ENCODE measurements at places on chromosomes 16 and 17.

GRCh38 chr17:58277802-58278595 lies 2.7 kb downstream of the MPO start:
- DNase-seq: no peak

DNA sequence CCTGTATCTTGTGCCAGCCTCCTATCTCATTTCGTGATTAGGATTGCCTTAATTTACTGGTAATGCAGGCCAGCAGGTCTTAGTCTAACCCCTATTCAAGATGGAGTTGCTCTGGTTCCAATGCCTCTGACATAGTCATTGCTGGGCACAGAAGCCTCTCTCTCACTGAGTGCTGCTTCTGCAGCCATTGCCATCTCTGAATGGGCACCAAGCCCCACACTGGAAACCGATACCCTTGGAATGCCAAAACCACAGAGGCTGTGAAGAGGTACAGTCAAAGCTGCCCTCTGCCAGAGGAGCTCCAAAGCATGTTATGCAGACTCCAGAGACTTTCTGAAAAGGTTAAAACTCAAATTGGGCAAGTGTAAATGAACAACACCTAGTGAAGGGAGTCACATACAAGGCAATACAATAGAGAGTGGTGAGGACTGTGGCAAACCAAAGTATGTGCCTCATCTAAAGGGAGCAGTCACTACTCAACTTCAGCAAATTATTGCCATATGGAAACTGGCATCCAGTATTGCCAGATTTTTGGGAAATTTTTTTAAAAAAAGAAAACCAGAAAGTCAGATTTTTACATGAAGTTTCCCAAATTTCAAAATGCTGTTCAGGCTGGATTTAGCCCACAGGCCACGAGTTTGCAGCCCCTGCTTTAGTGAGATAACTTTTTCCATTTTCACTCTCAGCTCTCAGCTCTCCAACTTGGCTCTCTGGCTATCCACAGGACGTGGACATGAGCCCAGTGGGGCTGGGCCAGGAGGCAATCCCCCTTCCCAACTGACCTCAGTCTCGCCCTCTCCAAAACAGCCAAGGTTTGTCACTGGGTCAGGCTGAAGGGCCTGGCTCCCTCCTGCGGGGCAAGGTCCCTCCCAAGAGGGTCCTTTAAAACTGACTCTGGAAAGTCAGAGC lies 2.1 kb upstream of the MMP2 start:
- DNase-seq: no peak

DNA sequence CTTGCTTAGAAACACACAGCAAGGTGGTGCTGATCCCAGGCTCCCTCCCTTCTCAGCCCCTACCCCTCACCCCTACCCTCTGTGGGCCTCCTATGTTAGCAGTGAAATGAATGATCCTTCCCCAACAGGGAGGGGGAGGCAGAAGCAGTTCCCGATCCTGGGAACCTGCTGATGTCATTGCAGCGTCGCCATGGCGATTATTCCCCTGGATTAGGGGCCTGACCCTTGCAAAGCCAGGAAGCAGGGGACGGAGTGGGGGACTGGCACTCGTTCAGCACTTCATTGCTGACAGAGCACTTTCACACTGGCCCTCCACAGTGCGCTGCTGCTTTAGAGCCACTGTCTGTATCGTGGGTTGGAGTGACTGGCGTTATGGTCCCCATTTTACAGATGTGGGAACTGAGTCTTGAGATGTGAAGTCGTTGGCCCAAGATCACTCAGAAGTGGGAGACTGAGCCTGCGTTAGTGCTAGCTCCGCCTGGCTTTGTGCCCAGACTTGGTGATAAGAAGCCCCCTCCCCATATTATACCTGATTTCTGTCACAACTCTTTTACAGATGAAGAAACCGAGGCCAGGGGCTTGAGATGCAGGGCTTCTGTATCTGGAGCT lies 26.6 kb downstream of the LASP1 start:
- no peak for DNase-seq

DNA sequence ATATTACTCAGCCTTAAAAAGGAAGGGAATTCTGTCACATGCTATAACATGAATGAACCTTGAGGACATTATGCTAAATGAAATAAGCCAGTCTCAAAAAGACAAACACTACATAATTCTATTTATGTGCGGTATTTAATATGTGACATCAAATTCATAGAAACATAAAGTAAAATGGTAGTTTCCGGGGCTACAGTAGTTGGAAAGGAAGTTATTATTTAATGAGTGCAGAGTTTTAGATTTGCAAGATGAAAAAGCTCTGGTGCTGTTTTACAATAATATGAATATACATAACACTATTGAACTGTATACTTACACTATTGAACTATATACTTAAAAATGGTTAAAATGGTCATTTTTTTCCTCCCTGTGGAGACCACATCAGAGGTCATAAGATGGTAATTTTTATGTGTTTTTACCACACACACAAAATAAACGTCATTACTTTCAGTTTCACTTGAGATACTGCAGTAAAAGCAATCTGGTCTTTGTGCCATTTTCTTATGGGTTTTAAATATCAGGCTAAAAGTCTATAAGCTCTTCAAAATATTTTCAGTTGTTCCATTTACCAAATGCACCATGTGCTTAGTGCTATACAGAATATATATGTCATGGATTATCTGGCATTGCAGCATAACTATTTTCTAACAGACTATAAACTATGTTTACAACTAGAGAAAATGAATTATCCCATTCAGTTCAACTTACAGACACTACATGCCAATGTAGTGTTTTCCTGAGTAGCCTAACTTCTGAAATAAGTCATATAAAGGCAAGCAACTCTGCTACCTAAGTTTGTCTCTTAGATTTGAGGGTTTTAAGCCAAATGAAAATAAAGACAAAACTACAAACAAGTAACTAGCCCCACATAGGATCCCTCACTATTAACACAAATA lies 90.9 kb downstream of the SPAG9 start:
- no peak for DNase-seq

DNA sequence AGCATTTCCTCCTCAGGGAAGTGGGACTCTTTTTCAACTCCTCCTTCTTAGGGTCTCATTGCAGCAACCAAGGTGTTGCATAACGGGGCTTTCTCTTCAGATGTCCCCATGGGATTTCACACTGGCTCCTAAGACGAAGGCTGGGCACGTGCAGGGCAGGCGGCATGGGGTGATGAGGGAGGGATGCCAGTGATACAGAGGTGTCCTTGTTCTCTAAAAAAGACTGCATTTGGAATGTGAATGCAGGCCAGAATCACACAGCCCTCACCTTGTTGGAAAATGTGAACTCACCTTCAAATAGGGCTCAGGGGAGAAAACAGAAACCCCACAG lies 105.6 kb downstream of the XYLT1 start:
- no peak for DNase-seq

- DNase-seq: no peak
Measured at GRCh38 chr17:72510351-72511016, 389.7 kb downstream of the SOX9 start.

GRCh38 chr16:53952215-53953208 lies 248.6 kb downstream of the FTO start:
- no peak for DNase-seq

- DNase-seq: no peak
Measured at GRCh38 chr16:77190190-77190477, 856 bp upstream of the MON1B start.

- DNase-seq: no peak
Measured at GRCh38 chr17:44558334-44558709, 1.0 kb downstream of the FZD2 start.

DNA sequence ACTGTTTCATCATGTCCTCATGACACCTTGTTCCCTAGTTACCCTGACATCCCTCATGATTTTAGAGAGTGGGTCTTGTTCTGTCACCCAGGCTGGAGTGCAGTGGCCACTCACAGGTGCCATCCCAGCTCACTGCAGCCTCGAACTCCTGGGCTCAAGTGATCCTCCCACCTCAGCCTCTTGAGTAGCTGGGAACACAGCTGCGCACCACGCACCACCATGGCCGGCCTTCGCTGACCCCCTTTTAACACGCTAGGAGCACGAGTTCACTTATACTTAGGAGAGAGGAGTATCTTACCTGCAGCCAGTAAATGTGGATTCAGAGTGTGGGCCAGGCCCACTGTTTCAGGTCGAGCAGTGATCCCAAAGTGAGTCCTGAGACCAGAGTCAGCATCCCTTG lies 21.4 kb downstream of the NT5M start:
- no peak for DNase-seq

- DNase-seq: no peak
Measured at GRCh38 chr17:7285679-7286078, 4.2 kb downstream of the SLC2A4 start.

DNA sequence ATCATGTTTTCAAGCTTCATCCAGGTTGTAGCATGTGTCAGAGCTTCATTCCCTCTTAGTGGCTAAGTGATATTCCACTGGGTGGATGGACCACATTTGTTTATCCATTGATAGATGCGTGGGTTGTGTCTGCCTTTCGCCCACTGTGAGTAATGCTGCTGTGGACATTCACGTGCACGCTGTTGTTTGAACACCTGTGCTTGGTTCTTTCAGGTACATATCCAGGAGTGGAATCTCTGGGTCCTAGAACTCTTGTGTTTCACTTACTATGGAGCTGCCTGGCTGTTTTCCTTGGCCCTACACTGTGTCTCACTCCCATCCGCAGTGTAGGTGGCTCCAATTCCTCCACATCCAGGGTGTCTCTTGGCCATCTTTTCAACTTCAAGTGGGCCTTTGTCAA lies 224.2 kb downstream of the C16orf95 start:
- DNase-seq: no peak

GRCh38 chr17:63681530-63681929 lies 18.4 kb downstream of the LIMD2 start:
- DNase-seq: no peak
